ENCODE measurements at places on chromosomes 16 and 17.

- no peak for DNase-seq
Observed at GRCh38 chr16:11530171-11530940, 56.4 kb downstream of the LITAF start.

- DNase-seq, result no peak
Observed at GRCh38 chr16:85612191-85612800, 826 bp upstream of the GSE1 start.

DNA sequence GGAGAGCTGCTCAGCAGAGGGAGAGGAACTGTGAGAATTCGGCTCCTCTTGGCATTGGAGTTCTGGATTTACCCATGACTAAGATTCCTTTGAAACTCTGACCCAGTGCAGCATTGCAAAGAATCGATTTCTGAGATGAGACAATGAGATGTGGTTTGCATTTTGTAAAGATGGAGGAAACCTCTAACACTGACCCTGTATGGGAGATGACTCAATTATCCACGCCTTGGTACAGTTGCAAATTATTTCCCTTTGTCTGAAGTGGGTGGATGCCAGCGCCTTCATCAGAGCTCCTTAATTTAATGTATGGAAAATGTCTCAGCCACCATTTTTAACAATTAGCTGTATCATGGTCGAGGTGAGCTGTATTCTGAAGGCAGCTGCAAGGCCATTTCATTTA lies 53.4 kb downstream of the NUP93 start:
- no peak for DNase-seq

DNA sequence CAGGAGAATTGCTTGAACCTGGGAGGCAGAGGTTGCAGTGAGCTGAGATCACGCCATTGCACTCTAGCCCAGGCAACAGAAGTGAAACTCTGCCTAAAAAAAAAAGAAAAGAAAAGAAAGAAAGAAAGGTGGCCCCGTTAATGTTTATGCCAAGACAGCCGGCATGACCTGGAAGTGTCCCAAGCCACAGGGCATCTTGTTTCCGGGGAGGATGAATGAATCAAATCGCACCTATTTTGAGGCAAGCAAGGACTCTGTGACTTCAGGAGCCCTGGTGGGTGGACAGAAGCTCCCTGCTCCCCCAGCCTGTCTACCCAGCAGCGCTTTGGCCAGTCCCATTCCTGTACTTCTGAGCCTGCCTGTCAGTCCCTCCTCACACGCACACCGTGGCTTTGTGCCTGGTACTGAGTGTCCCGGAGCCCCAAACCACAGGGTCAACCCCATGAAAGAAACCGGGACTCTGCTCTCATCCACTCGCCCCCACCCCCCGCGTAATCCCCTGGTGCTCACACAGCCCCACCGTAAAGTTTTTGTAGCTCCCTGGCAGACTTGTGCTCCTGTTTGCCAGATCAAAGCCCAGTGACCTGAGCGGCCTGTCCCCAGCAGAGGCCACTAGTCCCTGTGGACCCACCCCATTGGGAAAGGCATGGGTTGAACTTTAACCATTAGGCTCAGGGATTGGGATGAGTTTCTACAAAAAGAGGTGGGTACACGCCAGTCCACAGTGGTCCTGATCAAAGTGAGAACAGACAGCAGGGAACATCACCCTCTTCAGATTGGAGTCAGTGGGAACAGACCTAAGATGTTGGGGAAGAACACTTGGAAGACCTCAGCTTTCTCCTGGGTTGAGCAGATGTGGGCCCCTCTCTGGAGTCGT lies 19.3 kb downstream of the CD2BP2 start:
- no peak for DNase-seq

Measured in substantia nigra (tissue), 51 donors.